ENCODE measurements at places on chromosomes 5 and 9.

DNA sequence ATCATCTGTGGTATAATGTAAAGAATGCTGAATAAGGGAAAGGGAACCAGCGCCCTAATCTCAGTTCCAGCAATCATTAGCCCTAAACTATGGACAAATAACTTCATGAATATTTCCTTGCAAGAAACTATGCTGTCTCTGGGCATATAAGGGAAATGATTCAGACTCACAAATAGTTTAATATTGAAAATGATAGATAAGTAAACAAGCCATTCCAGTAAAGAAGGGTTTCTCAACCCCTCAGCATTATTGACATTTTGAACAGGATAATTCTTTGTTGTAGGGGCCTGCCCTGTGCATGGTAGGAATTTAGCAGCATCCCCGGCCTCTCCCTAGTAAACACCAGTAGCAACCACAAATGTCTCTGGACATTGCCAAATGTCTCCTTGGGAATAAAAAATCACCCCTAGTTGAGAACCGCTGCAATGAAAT, 23.8 kb downstream of the C5 start:
- DNase-seq: no peak

DNA sequence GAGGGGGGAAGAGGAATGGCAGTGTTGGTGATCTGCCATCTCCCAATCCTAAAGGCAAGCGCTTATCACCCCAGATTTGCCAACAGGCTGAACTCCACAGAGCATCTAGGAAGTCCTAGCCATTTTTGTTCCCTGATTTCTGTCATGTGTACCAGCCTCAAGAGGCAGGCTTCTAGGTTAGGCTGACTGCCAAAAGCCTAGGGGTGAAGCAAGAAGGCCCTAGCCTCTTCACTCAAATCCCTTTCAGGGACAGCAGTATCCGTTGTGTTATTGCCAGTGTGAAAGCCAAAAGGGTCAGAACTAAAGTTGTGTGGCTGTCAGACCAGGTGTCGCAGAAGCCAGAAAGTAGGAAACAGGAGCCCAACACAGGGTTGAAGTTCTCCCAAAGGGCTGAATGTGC, 14.7 kb downstream of the IGIP start:
- DNase-seq: no peak

DNA sequence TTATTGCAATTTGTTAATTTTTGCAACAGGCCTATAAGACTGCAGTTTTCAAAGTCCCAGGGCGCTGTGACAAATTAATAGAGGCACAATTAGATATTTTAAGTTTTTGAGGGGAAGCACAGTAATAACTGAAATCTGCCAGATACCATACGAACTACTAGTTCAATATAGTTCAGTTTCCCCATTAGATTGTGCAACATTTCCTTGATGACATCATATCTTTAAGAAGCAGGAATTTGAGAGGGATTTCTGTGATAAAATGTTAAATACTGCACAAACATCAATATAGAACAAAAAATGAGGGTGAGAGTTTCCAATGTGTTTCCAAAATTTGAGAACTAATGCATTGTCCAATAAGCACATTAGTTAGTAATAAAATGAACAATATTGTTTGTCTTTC, 56.7 kb upstream of the GRIN3A start:
- DNase-seq: no peak

DNA sequence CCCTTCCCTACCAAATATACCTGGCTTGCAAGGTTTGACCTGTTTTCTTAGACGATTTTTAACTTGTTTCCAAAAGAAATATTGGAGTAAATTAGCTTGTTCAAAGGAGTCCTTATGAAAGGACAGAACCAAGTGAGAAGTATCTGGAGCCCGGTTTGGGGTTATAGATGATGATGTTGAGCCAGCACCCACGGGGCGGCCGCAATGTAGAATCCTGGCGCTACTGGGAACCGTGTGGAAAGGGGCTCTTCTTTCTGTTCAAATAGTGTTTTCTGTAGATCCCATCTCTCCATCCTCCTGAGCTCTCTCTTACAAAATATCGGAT, 517 bp upstream of the EXOSC2 start:
- DNase-seq: no peak

DNA sequence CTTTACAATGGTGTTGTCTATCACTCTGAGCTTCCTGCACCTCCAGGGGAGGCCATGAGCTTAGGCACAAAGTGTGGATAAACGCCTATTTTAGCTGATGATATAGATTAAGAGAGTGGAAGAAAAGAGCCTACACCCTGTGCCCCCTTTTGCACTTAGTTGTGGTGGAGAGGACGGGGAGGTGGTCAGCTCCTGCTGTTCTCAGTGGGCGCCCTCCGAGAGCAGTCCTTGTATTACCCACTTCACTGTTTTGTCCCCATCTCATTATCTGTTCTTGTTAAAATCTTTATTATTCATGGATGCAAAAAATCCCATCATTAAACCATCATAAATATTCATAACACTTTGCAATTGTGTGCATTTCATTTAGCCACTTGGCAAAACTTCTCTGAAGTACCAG, 303.3 kb downstream of the EFNA5 start:
- DNase-seq: no peak

- DNase-seq: no peak
Measured at GRCh38 chr5:41482715-41483114, 27.7 kb downstream of the PLCXD3 start.

DNA sequence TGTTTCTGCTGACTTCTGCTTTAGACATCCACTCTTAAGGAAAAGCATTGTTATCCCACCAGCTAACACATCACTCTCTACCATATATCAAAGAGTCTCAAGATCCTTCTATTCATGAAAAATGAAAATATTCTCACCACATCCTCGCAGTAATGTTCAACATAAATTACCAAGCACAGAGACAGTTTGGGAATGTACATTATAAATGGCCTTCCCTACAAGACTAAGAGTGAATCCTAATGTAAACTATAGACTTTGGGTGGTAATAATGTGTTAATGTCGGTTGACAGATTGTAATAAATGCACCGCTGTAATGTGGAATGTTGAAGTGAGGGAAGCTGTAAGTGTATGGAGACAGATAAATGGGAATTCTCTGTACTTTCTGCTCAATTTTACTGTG, 27.1 kb upstream of the KCNIP1 start:
- DNase-seq: no peak

DNA sequence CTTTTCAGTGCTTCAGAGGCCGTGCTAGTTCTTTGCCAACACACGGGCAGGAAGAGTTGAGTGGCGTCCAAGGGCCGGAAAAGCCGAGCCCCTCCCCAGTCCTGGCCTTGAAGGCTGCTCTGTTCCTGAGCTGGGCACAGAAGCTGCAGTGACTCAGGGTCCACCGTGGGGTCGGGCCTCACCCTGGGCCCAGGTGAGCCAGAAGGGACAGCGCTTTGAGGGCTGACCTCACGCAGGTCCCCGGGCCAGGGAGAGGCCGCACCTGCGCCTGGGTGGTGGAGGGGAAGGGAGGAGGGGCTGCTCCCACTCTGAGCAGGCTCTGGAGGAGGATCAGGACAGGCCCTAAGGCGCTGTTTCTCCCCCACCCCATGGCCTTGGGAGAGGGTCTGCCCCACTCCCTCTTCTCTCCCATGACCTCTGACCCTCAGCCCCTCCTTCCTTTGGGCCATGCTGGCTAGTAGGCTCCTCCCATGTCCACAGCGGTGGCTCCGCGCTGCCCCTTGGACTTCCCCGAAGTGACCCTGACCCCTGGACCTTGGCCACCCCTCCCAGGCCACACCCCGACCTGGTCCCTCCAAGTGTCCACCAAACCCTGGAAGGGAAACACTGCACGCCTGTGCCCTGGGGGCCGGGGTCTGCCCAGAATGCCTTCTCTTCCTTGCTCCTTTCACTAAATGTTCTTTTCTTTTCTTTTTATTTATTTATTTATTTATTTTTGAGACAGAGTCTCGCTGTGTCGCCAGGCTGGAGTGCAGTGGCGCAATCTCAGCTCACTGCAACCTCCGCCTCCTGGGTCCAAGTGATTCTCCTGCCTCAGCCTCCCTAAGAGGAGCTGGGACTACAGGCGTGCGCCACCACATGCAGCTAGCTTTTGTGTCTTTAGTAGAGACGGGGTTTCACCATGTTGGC, 19.7 kb upstream of the SLC6A19 start:
- DNase-seq: no peak

GRCh38 chr9:100590481-100590880, 12.6 kb downstream of the CAVIN4 start:
- no peak for DNase-seq

DNA sequence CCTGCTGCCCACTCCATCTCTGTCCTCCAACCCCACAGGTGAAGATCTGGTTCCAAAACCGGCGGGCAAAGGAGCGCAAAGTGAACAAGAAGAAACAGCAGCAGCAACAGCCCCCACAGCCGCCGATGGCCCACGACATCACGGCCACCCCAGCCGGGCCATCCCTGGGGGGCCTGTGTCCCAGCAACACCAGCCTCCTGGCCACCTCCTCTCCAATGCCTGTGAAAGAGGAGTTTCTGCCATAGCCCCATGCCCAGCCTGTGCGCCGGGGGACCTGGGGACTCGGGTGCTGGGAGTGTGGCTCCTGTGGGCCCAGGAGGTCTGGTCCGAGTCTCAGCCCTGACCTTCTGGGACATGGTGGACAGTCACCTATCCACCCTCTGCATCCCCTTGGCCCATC, 6.4 kb upstream of the SLC6A7 start:
- no peak for DNase-seq

DNA sequence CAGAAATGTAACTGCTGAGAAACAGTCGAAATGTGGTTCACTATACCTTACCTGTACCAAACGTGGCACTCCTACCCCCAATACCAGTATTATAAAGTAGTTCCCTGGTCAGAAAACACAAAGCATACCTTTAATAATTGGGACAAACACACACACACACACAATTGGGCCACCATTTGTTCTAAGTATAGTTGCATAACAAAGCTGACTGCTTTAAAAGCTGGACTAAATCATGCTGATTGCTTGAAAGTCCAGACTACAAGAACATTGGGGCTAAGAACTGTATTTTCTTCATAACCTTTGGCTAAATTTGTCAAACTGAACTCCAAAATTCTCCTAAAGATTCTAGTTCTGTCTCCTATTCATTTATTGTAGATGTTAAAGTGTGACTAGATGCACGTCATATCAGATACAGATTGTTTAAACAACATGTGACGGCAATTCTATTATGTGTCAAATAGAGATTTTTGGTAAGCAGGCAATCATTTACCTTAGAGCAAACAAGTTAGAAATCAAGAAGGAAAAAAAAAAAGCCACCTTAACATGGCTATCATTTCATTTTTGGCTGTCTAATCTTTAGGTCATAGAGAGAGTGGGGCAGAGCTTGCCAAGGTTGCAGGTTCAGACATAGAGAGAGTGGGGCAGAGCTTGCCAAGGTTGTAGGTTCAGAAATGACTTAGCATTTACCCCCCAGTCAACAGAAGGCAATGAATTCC, 265.1 kb downstream of the ARL15 start:
- DNase-seq: no peak

- DNase-seq: peak; percentile 52
Measured at GRCh38 chr5:111225926-111226325, 1.7 kb downstream of the CAMK4 start.

GRCh38 chr5:16554110-16554509, 62.7 kb downstream of the RETREG1 start:
- DNase-seq: no peak

- DNase-seq: no peak
Measured at GRCh38 chr5:115816226-115817081, at the start of gene CDO1. Gene CDO1, minus strand, starts transcription at chr5:115816659. Its CDS starts 262 bp downstream, at chr5:115816397.

GRCh38 chr9:134887686-134888602, 7.3 kb downstream of the FCN2 start:
- DNase-seq: no peak

DNA sequence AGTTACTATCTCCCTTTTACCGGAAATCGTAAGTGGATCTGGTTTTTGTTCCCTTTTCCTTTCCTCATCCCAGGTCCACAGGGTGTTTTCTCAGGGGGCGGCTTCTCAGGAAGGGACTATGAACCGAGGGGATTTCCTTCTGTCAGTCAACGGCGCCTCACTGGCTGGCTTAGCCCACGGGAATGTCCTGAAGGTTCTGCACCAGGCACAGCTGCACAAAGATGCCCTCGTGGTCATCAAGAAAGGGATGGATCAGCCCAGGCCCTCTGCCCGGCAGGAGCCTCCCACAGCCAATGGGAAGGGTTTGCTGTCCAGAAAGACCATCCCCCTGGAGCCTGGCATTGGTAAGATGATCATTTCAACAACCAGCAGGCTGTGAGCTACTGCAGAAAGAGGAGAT, 75.8 kb downstream of the GOLPH3 start:
- no peak for DNase-seq

- peak; percentile 26 for DNase-seq
Measured at GRCh38 chr9:38619556-38620447, 594 bp downstream of the ANKRD18A start.

- DNase-seq: no peak
Measured at GRCh38 chr5:76689321-76690036, 26.4 kb upstream of the F2R start.

DNA sequence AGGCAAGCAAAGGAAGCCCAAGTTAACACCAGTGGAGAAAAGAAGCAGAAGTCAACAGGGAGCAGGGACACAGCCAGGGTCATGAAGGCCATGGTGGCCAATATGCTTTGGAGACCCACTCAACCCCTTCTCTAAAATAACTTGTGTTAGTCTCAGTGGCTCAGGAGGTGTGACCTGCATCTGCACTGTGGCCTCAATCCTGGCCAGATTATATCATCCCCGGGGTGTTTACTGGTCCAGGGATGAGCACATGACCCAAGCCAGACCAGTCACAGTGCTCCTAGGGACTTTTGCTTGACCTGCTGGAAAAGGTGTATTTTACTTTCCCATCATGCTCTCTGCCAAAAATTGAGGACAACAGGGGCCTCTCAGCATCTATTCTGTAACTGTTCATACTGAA, 105.2 kb downstream of the DPYSL3 start:
- DNase-seq: no peak

- no peak for DNase-seq
Measured at GRCh38 chr5:90518661-90519060, 10.7 kb downstream of the LYSMD3 start.

DNA sequence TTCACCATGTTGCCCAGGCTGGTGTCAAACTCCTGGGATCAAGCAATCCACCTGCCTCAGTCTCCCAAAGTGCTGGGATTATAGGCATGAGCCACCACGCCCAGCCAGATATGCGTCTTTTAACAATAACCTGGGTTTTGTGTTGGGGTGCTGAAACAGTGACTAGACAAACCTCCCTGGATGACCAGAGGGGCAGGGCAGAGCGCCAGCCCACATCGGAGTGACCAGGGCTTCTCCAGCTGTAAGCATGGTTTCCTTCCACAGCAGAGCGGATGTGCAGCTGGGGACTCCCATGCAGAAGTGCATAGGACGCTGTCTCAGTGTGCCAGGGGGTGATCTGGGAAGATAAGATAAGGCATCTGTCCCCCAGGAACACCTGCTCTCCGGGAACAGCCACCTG, 244.9 kb downstream of the IRX2 start:
- no peak for DNase-seq

DNA sequence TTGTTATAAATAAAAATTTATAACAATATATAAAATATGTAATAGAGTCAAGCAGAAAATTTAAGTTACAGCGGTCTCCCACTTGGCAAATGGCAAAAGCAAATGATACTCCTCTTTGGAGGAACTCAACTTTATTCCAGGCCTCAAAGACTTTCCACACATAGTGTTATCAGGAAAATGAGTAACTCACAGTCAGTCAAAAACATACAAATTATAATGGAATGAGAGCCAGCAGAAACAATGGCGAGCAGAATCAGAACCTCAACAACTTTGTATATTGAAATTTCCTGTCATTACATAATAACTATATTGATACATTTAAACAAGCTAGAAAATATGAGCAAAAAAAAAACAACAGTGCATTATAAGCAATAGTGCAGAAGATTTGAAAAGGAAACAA, 45.2 kb downstream of the ABLIM3 start:
- DNase-seq: no peak

Data from CD4-positive, alpha-beta T cell treated with Interferon alpha-2 for 1 hour (primary cell).